Calu3 (cell line): ENCODE measurements at places on chromosomes 4 and X.

DNA sequence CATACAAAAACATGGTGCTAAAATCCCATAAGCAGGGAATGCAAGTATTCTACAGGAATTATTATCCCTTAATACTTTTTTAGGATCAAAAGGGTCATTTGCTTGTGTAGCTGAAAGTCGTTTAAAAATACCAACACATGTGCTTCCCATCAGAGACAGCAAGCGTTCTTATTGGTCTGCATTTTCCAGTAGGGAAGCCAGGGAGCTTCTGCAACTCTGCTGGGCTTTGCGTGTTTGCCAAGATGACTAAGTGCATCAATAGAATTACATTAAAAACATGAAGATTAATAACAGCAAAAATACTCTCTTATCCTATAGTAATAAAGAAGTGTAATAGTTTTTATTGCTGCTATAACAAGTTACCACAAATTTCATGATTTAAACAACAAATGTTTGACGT, 111.2 kb downstream of the QDPR start:
- DNase-seq, result no peak

DNA sequence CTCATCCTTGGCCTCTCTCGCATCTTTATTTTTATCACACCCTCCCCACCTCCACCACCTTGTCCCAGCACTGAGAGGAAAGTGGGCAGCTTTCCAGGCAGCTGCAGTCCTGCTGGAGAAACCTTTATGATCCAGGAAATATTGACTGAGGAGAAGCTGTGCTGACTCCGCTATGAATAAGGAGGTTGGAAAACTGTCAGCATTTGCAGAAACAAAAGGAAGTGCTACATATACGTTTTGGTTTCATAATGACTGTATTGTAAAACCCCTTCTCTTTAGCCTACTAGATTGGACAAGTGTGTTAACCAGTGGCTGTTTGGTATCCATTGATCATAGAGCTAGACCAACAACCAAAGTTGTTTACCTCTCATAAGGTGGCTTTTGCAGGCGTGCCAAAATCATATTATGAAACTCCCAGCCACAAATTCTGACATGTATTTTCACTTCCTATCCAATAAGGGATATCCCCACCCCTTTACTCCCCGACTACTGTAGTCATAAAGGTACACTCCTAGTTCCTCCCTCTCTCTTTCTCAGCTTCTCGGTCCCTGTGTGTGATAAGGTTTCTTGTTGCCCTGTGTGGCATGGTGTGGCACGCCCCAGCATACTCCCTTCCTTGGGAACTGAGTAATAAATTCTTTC, 88.4 kb downstream of the GPR143 start:
- DNase-seq, result no peak

DNA sequence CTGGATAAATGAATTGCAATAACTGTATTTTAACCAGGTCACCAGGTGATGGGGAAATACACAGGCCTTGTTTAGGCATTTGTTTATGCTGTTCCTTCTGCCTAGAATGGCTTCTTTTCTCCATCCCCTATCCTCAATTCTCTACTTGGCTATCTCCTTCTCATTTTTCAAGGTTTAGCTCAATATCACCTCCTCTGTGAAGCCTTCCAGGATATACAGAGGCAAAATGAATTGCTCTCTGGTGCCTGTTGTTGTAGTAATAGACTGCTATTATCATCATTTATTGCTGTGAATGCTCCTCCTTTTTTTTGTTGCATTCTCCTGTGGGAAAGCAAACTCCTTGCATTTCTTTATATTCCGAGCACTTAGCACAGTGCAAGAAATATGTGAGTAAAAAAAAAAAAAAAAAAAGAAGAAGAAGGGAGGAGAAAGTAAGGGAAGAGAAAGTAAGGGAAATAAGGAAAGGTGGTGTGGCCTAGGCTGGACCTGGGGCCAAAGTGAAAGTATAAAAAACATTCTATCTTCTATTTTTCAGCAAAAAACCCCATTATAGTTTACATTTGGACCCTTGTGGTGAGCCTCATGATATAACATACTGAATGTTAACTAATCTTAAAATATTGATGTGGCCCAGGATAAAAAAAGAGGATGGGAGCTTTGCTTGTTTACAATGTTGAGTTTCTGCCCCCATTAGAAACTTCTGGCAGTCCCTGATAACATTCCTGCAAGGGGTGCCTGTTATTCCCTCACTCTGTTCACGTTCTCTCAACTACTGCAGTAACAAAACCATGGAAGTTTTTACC, 6.3 kb upstream of the STK26 start:
- no peak for DNase-seq

- DNase-seq, result no peak
These were observed 288.6 kb downstream of the DCTD start for GRCh38 chr4:182628544-182628943.

DNA sequence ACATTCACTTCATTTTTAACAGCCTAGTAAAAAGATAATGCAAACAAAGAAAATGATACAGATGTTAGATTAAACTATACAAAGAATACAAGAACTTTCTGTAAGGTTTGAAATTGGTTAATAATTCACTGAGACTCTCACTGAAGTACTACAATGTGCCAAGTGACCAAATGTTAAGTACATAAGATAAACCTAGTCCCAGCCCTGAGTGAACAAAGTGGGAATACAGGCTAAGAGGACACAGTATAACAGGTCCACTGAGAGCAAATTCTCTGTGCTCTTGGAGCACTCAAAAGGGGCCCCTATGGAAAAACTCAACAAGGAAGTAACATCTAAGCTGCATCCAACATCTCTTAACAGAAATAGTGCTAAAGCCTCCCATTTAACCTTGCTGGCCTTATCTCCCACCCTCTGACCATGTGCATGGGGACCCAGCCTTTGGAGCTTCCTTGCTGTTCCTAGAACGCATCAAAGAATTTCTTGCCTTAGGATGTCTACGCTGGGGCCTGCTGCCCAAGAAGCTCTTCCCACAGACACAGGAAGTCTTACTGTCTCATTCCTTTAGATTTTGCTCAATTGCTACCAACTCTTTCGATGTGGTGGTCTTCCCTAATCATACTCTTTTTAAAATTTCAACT, 113.4 kb downstream of the ZAR1 start:
- peak; percentile 4 for DNase-seq

- no peak for DNase-seq
These were observed 55.2 kb downstream of the CLOCK start for GRCh38 chr4:55491486-55491885.

- no peak for DNase-seq
These were observed 1.5 kb downstream of the GPR101 start for GRCh38 chrX:137032341-137032694.

GRCh38 chr4:100848841-100849240, 331.0 kb upstream of the EMCN start:
- DNase-seq, result no peak

GRCh38 chr4:143391895-143392294, 55.2 kb downstream of the GAB1 start:
- DNase-seq, result no peak

GRCh38 chr4:8901335-8901734, 29.7 kb upstream of the HMX1 start:
- no peak for DNase-seq

DNA sequence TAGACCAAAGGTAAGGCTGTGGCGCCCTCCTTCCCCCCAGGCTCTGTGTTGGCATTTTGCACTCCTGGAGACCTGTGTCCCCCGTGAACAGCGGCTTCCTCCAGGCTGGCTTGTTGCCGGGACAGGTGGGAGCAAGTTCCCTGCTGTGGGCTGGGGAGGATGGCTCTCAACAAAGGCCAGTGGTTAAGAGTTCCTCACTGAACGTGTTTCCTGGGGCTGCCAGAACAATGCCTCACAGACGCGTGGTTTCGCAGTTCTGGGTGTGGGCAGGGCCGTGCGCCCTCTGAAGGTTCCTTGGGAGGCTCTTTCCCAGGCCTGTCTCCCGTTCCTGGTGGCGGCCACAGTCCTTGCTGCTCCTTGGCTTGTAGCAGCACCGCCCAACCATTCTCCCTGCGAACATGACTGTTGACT, 33.4 kb downstream of the NELFA start:
- DNase-seq, result no peak

GRCh38 chrX:9578083-9578779, 113.4 kb downstream of the TBL1X start:
- DNase-seq, result no peak

GRCh38 chr4:110886270-110886669, 263.4 kb upstream of the PITX2 start:
- no peak for DNase-seq

DNA sequence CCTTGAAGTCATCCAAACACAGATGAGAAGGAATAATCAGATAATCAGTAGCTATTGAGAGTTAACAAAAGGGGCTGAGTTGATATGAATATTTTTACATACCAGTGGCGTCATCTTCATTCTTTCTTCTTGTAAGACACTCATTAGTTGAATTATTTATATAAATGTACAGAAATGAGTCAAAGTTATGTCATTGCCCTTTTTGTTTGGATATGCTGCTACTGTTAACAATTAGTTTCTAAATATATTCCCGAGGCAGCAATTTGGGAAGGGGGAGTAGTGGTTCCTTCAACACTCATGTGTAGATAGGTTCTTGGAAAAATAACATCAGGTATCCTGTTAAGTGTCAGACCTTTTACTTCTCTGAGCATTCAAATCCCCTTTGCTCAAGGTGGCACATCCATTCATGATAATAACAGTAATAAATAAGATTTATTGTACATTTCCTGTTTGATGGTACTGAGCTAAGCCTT, 436.6 kb downstream of the SPRY1 start:
- no peak for DNase-seq

GRCh38 chrX:16436348-16437188, 213.4 kb upstream of the S100G start:
- peak; percentile 80 for DNase-seq

DNA sequence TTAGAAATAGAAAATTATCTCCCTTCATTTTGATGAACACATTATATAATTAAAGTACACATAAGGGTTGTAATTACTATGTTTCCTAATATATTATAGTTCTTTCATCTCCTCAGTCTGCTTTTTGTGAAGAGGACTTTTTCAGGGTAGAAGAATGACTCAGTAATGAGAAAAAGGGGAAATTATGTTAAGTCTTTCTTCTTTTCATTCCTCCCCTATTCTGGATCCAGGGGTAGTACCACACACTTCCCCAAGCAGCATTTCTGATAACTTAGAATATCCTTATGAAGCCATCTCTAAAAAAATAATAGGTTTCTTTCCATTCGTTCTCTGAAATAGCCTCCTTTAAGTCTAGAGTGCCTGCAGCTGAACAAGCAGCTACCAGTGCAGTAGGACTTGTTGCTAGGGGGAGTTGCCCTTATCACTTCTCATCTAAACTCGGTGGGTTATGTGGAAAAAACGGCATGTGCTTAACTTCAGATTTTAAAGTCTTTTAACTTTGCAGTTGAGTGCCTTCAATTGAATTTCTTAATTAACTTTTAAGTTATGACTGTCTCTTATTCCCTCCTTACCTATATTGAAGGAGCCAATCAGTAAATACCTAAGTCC, 184.8 kb downstream of the ARHGAP24 start:
- DNase-seq, result no peak

- DNase-seq, result no peak
These were observed 22.3 kb downstream of the ADGRA3 start for GRCh38 chr4:22493523-22493922.

GRCh38 chr4:108117418-108118182, 51.1 kb downstream of the LEF1 start:
- DNase-seq, result no peak

DNA sequence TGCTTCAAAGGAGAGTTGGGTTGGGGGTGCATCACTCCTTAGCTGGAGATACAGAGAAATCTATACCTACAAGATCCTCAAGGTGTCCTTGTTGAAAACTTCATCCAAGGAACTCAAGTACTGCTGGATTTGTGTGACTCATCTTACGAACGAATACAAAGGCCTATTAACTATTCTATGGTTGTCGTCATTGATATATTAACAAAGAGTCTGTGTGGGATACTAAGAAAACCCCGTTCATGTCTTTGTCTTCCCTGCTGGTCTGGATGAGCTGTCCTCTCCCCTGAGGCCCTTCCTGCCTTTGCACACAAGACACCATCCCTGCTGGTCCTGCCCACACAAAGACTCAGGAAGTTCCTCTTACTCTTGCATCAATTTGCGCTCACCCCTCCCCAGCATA, 54.9 kb upstream of the IRF2 start:
- DNase-seq, result no peak

DNA sequence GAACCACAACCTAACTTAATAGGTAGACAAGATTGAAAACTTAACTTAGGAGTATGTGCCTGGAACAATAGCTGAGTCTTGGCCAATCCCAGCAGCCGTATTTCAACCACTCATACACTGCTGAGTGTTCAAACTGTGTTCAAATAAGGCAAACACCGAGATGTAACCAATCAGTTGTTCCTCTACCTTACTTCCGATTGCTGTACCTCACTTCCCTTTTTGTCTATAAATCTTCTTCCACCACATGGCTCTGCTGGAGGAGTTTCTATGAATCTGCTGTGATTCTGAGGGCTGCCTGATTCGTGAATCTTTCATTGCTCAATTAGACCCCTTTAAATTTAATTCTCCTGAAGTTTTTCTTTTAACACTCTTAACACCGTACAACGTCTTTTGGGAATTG, 108.0 kb downstream of the ANAPC4 start:
- no peak for DNase-seq

GRCh38 chrX:48937054-48937907, 18.5 kb upstream of the PIM2 start:
- no peak for DNase-seq

- DNase-seq, result no peak
These were observed 86.3 kb upstream of the GABRA3 start for GRCh38 chrX:152537373-152537772.

GRCh38 chr4:97912156-97912555, 231.1 kb downstream of the STPG2 start:
- peak; percentile 2 for DNase-seq

- DNase-seq, result peak; percentile 69
These were observed 14.4 kb downstream of the ANXA3 start for GRCh38 chr4:78565971-78566372.

DNA sequence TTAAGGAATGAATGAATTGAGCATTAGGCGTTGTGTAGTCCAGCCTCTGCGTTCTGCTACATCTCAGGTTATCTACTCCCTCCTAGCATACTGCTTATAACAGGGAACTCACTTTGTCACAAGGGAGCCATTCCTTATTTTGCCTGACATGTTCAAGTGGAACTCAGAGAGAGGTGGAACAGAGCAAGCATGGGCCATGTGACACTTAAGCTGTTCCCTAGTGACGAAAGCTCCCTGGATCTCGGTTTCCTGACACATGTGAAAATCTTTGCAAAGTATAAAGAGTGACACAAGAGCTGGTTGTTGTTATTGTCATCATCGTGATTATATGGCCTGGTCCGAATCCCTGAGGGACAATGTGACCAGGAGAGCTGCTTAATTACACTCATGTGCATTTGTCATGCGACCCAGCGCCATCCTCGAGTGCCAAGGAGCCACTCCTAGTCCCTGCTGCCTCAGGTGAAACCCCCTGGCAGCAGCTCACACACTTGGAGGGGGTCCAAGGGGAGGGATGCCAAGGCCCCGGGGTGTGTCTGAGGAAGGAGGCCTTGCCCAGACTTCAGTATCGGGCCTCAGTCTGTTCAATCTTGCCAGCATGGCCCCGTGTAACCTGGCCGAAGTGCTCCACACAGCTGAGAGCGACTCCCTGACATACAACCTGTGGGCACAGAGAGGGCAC, 98.5 kb upstream of the MAP3K15 start:
- no peak for DNase-seq

GRCh38 chr4:82957045-82957444, 53.6 kb downstream of the LIN54 start:
- no peak for DNase-seq
